Central memory CD8-positive, alpha-beta T cell (primary cell): ENCODE measurements at places on chromosomes 3 and 15.

DNA sequence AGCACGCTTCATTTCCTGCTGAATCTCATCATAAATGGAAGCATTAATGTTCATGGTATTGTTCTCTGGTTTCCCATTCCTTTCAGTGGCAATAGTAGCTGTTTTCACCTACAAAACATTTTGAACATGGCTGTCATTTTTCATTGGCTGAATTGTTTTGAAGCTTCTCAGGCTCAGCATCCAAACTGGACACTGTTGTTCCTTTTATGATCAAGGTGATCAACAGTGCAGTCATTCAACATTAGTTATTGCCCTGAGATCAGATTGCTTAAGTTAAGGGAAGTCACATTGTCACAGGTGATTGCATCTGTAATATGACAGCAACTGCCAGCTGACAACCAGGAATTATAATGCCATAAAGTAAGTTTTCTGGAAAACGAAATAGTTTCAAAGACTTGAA is 46.9 kb downstream of the SATB1 start:
- DNase-seq = no peak

DNA sequence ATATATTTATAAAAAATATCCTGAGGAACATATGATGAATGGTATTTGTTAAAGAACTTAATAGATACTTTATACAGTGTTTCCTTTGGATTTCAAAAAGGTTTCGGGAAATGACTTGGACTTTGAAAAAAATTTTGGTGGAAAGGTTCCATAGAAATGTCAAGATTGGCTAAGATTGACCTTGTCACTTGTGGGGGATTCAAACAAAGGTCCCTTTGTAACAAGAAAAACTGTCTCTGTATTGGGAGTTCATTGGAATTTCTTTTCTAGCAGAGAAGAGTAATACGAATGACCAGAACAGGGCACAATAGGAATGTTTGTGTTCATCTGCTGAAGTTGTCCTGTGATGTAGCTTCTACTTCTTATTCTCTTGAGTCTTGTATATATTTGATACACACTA is 43.2 kb downstream of the ARHGEF26 start:
- DNase-seq = no peak

- DNase-seq = no peak
Measured at GRCh38 chr15:32878342-32878741, 160.5 kb downstream of the GREM1 start.

DNA sequence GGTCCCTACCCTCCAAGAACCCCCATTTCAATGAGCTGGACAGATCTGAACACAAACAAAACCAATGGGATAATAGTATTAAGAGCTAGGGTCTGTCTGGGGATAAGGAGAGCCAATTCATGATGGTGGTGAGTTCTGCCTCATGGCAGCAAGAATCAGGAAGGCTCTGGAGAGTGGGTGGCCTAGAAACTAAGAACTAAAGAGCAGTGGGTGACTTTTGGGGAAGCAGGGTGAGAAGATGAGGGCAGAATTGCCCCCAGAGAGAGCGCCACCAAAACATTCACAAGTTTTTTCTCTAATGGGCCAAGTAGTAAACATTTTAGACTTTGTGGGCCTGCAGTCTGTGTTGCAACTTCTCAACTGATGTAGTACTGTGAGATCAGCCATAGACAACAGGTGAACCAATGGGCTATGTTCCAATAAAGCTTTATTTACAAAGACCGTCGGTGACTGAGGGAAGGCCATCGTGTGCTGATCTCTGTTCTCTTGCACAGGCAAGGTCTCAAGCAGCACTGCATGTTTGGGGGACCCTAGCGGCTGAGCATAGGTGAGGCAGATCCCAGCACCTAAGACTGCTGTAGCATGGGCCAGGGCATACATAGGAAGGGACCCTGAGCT is 225.5 kb upstream of the ST8SIA2 start:
- no peak for DNase-seq

DNA sequence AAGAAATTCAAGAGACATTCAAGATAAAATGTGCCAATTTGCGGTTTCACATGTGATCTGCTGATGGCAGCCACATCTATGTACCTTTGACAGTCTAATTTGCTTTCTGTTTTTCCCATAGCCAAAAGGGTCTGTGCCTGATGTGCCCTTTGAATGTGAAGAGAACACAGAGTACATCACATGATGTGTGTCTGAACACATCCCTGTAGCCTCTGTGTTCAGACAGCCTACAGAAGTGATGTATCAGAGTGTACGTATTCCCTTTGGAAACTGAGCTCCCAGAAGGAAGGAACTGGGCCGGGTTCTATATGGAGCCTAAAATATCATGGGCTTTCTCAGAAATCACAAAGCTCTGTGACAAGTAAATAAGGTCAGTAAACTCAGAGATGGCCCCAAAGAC is 52.4 kb downstream of the BOC start:
- DNase-seq = no peak

GRCh38 chr15:63915873-63916771 is 82.4 kb upstream of the HERC1 start:
- DNase-seq = no peak

DNA sequence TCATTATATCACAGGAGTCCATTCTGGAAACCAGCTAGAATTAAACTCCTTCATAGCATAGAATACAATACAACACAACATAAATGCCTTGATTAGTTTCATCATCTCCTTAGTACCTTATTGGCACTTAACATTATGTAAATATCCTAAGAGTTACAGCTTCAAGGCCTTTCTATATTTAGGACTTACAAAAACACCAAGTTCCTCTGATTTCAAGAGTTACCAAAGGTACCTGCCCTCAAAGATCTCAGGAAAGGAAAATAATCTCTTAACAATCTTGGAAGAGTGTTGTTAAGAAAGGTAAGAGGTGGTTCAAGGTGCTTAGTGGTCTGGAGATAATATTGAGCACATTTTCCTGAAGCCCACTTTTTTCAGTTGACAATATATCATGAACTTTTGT is 477.7 kb downstream of the IGSF11 start:
- no peak for DNase-seq

DNA sequence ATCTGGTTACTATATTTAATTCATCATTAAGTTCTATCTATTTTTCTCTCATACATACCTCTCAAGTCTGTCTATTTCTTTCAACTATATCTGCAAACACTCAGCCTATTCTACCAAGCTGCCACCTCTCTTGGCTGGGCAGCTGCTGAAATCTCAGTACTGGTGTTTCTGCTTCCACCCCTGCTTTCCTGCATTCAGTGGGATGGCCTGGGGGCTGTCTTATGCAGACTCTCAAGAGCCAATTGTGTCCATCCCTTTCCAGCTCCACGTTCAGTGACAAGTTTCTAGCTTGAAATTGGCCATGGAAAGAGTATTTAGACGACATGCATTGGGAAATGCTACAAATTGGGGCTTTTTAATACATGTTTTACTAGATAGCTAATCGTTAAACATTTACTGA is 378.4 kb upstream of the DPPA4 start:
- no peak for DNase-seq

DNA sequence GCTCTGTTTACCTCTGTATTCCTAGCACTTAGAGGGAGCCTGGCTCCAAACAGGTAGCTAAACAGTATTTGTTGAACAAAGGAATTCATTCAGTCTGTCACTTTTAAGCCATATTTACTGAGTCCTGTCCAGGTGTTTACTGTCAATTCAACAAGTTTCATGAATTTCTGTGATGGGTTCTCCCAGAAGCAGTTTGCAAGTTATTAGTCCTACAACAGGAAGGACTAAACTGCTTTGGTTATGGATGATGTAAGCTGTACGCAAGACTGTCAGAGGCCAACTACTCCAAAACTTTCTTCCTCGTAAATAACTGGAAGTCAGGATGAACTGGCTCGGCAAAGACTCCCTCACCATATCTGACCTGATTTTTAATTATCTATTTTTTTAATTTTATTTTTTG is 25.1 kb downstream of the STIMATE start:
- DNase-seq = no peak

GRCh38 chr3:115040246-115040645 is 106.8 kb downstream of the ZBTB20 start:
- DNase-seq = no peak

DNA sequence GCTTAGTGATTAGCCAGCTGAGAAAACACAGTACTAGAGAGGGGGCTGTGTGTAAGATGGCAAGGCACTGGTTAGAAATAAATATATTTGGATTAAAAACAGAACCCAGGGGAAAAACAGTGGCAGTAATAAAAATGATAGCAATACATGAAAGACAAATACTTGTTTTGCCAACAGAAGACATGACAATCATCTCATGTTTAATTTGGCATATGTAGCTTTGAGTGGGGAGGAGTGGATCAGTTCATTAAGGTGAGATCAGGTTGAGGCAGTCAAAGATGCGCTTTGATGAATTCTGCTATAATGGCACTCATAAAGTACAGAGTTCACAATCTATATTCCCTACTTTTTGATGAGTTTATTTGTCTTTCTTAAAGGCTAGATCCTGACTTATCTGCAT is 3.4 kb upstream of the HGD start:
- no peak for DNase-seq

DNA sequence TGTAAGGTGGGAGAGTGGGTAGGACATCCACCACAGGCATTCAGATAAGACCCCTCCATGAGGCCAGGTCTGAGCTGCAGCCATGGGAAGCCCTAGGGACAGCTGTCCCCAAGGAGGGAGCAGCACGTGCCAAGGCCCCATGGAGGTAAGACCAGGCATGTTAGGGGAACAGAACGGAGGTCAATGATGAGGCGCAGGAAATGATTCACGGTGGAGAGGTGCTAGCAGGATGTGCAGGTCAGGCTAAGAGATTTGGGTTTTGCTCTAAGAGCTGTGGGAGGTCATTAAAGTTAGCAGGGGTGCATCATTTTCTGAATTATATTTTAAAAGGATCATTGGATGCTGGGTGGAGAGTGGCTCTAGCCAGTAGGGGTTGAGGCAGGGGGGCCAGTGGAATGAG is 66.4 kb upstream of the SNRPA1 start:
- DNase-seq = no peak

- DNase-seq = no peak
Measured at GRCh38 chr15:59205839-59206622, 612 bp upstream of the LDHAL6B start.

- DNase-seq = no peak
Measured at GRCh38 chr3:100766069-100766468, 56.8 kb downstream of the TFG start.

- no peak for DNase-seq
Measured at GRCh38 chr15:48205981-48206380, at the start of gene SLC12A1. Gene SLC12A1 (plus strand): TSS chr15:48206302. CDS start chr15:48207720, 1,418 bp downstream.

DNA sequence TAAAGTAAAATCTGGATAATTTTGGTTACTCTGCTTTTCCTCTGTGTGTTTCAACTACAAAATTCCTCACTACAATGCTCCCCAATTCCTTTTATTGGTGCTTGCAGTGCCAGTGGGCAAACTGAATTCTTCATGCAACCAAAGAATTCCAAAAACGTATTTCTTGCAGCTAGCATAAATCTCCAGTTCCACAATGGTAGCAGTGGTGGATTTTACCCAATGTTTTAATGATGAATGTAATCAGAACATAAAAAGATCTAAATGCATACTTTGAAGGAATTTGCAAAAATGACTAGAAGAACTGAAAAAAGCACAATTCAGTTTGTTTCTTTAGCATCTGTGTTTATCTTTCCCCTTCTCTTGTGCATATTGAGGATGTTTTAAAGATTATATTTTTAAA is 359.6 kb upstream of the TPRG1 start:
- no peak for DNase-seq
